ENCODE measurements at places on chromosomes 7 and 10.

DNA sequence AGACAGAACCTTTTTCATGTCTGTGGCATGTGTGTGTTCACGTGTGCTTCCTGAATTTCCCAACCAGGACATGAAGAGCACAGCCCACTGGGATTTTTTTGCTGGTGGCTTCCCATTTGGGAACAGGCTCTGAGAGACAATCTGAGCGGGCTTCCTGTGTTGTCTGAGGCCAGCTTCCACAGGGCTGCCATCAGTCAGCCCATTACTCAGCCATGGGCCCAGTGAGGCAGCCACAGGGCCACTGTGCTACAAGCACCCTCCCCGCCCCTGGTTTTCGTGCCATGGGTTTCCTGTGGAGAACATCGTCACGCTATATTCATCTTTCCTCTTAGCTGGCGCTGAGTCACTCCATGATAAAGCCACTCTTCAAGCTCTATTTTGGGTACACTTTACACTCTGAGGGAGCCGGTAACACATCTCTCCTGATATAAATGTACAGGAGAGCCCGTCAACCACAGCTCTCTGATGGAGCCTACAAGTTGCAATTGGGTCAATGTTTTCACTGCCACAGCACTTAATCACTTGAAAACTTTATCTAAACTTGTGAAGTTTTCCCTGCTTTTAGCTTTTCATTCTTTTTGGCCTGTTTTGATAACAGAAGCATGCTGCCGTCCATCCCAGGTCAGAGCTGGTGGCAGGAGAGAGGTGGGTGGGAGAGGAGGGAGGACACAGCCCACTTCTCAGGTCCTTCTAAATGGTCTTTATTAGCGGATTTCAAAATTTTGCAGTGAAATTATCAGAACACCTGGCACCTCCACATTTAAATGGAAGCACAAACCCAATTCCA is 96.9 kb downstream of the HIPK2 start:
- no peak for DNase-seq

DNA sequence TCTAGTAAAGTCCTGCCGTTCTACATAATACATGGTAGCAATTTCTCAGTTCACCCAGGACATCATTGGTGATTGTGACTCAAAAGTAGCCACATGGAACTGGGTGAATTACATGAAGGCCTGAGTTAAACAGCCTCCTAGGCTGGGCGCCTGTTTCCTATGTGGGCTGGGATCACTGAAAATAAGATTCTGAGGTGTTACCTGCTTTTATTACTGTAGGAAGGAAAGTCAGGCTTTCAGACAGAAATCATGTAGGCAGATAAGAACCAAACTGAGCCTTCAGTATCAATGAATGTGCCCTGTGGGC is 160.4 kb downstream of the CAMK1D start:
- DNase-seq = no peak

GRCh38 chr7:49264530-49264929 is 340.2 kb downstream of the CDC14C start:
- DNase-seq = no peak

GRCh38 chr10:124646483-124647352 is 97.5 kb downstream of the FAM53B start:
- DNase-seq = no peak

GRCh38 chr7:106089647-106090046 is 22.5 kb downstream of the SYPL1 start:
- no peak for DNase-seq

GRCh38 chr7:45416846-45417245 is 157.3 kb upstream of the ADCY1 start:
- no peak for DNase-seq

DNA sequence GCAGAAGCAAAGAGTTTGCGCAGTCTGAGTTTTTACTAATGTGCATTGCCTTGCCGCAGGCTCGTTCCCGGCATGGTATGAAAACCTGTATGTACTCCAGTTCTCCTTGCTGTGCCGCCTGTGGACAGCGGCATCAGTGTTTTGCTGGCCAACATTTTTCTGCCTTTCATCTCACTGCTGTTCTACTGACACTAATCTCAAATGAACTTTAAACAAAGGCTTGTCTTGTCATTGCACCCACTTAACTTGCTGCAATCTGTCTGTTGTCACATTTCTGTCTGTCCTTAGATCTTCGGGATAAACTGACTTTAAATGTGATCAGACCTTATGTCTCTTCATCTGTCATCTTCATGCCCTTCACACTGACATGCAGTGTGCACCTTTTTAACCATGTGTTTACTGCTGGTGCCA is 71.7 kb upstream of the ZNRF2 start:
- DNase-seq = no peak

DNA sequence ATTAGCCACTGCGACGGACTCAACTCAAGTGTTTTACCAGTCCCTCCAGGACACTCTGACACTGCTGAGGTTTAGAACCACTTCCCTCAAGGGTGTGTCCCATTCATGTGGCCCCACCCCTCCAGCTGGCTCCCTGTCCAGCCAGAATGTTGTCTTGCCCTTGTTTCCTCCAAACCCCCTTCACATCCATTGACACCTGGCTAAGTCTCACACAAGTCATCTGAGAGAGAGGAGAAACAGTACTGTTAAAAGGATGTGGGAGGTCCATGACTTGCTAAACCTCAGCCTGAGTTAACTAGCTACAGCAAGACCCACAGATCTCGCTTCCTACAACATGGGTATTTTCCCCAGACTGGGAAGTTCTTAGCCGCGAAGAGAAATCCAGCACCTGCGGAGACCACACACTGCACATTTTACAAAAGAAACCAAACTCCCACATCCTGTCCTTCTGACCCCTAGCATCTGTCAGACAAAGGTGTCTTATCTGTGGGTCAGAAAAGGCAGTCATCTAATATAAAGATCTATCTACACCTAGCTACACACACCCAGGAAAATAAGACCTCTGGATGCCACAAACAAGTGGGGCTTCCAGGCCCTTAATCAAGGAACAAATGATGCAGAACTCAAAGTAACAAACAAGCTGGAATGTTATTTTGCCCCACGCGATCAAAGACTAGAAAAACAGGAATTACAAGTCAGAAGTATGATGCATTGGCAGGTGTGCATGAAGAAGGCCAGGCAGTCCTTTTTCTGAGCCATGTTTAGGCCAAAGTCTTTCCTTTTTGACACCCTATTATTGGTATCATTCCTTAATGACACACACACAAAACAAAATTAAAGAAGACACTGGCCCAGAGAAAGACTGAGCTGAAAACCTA is 13.9 kb downstream of the OSBPL3 start:
- DNase-seq = no peak

GRCh38 chr10:59585046-59585700 is 124.5 kb downstream of the SLC16A9 start:
- no peak for DNase-seq

DNA sequence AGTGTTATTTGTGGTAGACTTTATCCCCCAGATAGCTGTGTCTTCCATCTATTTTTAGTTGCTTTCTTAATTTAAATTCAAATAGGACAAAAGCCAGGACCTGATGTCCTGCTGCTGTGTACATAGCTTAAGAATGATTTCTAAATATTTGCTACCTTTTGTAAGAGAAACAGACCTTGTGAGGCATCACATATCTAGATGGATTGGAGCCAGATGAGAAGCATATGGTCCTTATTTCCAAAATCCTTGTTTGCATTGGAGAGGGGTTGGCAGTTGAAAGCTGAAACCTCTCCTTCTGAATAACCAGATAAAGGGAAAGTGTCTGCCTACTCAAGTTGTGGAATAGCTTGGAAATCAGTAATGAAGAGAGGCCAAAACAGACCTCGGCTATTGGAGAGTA is 50.7 kb upstream of the AMPH start:
- no peak for DNase-seq

GRCh38 chr10:73926152-73926764 is 15.3 kb downstream of the PLAU start:
- no peak for DNase-seq

- no peak for DNase-seq
These were observed 201.4 kb downstream of the PTEN start for GRCh38 chr10:88064608-88065382.

DNA sequence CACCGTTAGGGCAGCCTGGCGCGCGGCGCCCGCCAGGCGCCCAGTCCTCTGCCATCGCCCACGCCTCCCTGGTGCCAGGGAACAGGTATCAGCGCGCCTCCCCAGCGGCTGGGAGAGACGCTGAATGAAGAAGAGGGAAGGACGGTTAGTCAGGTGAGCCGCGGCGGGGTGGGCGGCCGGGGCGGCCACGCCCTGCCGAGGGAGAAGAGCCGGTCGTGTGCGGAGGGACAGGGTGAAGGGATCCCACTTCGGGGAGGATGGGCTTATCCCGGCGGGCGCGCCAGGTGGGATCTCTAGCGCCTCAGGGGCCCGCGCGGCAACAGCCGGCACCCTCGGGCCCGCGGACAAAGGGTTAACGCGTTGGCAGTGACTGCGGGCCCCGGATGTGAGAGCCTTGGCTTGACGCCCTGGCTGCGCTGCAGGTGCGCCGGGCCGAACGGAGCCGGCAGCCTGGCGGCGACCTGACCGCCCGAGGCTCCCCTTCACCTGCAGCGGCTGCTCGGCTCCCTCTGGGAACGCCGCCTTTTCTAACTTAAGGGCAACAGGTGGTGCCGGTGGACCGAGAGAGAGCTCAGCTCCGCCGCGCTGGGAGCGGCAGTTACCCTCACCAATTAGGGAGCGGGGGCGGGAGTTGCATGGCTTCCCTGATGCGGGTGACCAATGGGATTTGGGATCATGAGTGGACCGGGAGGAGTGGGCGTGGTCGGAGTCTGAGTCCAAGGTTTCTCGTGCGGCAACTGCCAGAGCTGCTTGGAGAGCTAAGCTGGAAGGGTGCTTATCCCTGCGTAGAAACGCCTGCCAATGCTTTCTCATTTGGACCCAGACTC is at the start of gene ARL4A:
ARL4A (plus strand) TSS at position 743 of the 827 bp plus-strand sequence. CDS start 622 bp downstream, outside the sequence.
- DNase-seq = peak; percentile 70

GRCh38 chr7:100433592-100434296 is 2.6 kb downstream of the PPP1R35 start:
- DNase-seq = no peak

DNA sequence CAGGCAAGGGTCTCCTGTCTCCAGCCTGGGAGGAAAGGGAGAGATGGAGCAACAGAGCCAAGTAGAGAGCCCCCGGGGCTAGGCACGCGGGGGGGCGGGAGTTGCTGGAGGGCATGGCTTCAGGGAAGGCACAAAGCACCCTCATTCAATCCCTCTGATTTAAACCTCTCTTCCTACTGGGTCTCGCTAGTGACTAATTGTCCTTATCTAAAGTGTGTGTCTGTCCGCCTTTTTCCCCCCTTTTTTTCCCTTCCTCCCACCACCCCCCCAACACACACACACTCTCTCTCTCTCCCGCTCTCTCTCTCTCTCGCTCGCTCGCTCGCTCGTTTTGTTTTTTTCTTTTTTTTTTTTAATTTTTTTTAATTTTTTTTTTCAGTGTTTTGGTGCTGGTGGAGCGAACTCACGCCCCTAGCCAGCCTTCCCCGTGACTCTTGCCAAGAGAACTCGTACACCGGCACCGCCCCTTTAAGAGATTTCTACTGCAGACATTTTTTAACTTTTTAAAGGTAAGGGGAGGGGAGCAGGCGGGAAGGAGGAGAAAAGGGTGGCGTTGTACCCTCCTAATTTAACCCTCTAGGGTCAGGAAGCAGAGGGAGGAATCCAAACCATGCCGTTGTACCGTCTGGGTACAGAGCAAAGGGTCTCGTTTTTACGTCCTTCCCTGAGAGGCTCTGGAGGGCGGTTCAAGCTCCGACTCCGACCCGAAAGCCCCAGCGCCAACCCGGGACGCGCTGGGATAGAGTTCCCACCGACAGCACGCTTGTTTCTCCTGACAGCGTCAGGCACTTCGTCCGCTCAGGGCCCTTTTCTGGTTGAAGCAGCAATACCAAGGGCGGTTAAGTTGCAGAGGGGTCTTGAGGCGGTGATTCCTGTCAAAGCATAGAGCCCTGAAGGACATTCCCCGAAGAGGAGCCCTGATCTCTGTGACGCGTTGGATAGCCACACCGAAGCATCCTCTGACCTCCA is at the start of gene HPSE2:
HPSE2 (minus strand) TSS at position 195 of the 969 bp plus-strand sequence.
- no peak for DNase-seq

- no peak for DNase-seq
These were observed 105.8 kb upstream of the ANK3 start for GRCh38 chr10:60495338-60496055.

- DNase-seq = no peak
These were observed 55.2 kb upstream of the SLC26A5 start for GRCh38 chr7:103501206-103501605.

- no peak for DNase-seq
These were observed 23.2 kb upstream of the MTPN start for GRCh38 chr7:136000288-136000913.

- no peak for DNase-seq
These were observed 409.3 kb downstream of the RPS24 start for GRCh38 chr10:78442836-78443550.

GRCh38 chr7:101017064-101017777 is 2.7 kb upstream of the MUC17 start:
- DNase-seq = peak; percentile 47

Data from activated CD4-positive, CD25-positive, alpha-beta regulatory T cell (primary cell).